NCI-H2107 (cell line): ENCODE measurements at places on chromosomes 12 and 14.

- no peak for DNase-seq
Measured at GRCh38 chr14:103312006-103312635, 21.9 kb upstream of the EIF5 start.

- DNase-seq, result no peak
Measured at GRCh38 chr12:108193917-108194316, 64.8 kb downstream of the WSCD2 start.

GRCh38 chr12:94178882-94179281 lies 30.5 kb downstream of the PLXNC1 start:
- no peak for DNase-seq

DNA sequence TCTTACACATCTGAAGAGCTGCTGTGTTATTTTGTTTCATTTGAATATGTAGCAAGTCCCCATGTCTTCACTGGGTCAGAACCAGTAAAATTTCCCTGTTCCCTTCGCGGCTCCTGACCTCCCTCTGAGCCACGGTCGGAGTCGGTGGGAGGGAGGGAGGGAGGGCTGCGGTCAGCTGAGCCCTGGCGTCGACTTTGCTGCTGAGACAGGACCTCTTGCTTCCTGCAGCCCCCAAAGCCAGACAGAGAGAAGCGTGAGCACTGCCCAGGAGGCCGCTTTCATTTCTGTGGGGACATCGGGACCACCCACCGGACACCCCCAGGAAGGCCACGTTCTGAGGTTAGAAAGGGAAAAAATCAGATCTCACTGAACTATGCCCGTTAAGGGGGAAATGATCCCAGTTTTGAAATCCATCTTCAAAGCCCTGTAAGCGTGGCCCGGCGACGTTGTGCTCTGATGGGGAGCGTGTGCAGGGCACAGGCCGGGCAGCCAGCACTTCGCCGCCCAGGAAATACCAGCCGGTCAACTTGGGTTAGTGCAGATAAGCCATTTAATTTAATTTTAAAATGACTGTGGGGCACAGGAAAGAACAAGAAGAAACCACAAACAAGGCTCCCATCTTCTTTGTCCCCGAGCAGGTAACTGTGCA lies 42.1 kb downstream of the NOC4L start:
- no peak for DNase-seq

GRCh38 chr12:98211909-98212695 lies 303.3 kb upstream of the TMPO start:
- no peak for DNase-seq

DNA sequence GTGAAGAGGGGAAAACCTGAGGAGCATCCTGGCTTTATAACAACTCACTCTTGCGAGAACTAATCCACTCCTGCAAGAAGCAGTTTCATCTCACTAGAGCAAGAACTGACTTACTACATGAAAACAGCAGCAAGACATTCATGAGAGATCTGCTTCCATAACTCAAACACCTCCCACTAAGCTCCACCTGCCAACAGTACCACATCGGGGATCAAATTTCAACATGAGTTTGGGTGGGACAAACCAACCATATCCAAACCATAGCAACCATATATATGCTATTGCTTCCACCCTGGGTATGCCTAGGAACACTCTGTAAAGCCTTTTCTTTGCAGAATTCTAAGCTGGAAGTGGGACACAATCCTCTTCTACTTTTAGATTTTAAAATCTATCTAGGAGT lies 13.9 kb upstream of the AVPR1A start:
- no peak for DNase-seq

DNA sequence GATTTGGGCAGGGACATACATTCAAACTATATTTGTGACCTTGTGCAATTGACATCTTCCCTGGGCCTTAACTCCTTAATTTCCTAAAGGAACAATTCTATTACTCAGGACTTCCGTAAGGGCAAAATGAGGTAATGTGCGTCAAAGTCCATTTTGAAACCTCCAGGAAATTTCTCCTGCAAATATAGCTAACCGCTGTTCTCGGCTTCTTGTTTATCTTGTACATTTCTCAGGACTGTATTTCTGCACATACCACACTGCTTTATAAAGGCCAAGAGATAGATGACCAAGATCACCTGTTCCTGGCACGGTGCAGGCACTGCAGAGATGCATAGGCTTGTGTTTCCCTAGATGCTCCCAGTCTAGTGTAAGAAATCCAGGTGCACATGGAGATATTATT lies 1009.4 kb downstream of the BCL11B start:
- DNase-seq, result no peak

DNA sequence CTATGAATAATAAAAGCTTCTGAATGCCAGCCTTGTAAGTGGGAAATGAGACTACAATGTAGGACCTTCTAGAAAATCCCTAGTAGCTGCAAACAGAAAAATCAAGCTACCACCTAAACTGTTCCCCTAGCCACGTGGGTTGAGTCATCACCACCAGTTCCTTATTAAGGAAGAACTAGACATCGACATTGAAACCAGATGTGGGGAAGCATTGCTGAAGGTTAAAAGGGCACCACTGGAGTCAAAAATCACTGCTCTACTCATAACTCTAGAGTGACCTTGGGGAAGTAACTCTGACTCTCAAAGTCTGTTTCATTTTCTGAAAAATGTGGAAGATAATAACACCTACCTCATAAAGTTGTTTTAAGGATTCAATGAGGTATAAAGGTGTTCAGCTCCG lies 9.4 kb upstream of the CNIH1 start:
- DNase-seq, result no peak

DNA sequence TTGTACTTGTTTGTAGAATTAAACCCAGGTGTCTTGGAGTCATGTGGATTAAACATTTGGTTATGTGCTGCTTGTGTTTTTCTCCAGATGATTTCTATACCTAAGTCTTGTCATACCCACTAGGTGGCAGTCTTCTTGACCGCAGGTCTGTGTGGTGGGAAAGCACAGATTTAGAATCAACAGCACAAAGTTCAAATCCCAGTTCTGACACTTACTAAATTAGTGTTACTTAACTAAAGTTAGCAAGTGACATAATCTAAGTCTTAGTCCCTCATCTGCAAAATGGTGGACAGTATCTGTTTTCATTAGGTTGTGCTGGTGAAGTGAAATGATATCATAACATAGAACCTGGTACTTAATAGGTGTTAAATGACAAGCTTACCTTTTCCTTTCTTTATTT lies 151.0 kb upstream of the ARHGAP5 start:
- no peak for DNase-seq

- DNase-seq, result no peak
Measured at GRCh38 chr14:100118396-100119011, 40.9 kb downstream of the DEGS2 start.

- no peak for DNase-seq
Measured at GRCh38 chr12:28192125-28192524, 1.9 kb downstream of the CCDC91 start.

GRCh38 chr12:27521981-27522380 lies 2.0 kb upstream of the PPFIBP1 start:
- DNase-seq, result no peak

DNA sequence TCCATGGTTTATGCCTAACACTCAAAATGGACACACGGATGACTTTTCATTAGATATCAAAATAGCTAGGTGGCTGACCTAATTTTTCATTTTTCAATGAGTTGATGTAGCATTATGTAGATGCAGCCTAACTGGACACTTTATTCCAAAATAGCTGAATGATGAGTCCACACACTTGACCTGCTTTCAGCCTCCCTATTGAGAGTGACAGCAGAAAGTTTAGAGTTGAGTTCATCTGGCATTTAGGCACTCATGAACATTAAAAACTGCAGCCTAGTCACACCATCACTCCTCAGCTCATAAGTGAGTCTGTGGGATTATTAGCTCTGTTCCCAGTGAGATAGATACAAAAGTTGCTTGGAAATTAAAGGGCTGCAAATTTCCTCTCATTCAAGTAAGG lies 307.3 kb upstream of the PRKD1 start:
- DNase-seq, result no peak

GRCh38 chr14:86039176-86039575 lies 509.2 kb downstream of the FLRT2 start:
- no peak for DNase-seq

DNA sequence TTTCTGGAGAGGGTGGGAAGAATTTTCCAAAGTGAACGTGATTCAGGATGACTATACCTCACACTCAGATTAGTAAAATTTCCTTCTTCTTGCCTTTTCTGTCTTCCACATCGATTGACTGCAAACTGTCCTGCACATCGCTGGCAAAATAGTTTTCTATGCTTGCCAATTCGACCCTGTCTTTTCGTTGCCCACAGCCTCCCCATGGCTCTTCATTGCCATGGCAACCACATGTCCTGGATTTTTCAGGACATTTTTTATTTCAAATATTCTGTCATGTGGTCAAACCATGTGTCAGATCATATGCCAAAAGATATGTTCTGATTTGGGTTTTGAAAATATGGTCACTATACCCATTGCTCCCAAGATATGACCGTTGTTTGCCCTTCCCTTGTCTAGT lies 46.9 kb upstream of the OTX2 start:
- DNase-seq, result no peak

DNA sequence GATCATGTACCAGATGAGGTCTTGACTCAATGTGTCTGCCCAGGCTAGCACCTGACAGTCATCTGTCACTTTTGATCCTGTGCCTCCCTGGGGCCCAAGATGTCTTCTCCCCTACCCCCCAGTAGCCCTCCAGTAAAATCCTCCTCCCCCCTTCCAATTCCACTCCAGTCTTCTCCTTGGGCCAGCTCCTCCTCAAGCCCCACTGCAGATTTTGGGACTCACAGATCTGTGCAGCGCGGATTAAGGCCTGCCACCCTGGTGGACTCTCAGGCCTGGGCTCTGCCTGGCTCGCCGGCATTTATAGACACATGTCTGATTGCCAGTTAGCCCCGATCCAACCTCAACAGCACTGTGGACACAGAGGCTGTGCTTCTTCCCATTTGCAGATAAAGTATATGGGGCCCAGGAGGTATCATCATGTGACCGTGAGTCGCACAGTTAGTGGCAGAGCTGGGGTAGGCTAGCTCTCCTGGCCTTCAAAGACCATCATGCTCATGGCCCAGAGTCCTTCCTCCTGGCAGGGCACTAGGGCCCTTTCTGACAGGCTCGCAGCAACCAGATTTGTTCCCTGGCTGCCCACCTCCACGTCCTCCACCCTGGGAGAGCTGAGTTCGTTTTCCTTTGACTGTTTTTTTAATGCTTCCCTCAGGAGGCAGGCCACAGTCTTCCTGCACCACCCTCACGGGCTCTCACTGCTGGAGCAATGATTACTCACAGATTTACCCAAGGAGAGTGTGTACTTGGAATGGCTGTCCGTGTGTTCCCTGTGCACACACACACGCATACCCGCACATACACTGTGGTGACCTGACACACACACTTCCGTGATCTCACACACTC lies 98.3 kb upstream of the DIO3 start:
- no peak for DNase-seq

DNA sequence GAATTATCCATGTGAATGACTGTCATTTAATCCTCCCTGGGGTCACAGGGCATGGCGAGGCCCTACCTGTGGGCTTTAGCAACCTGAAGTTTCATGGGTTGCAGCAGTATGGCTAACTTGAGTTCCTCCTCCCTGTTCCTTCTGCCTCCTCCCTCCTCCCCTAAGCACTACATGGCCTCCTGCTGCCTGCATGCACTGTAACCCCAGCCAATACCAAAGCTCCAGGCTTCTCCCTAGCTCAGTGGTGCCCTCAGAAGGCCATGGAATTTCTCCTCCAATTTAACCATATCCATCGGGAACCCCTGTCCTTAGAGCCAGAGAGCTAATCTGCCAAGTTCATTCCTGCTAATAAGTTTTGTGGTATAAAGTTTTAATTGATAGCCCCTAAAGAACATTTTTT lies 95.1 kb downstream of the NT5DC3 start:
- DNase-seq, result no peak

DNA sequence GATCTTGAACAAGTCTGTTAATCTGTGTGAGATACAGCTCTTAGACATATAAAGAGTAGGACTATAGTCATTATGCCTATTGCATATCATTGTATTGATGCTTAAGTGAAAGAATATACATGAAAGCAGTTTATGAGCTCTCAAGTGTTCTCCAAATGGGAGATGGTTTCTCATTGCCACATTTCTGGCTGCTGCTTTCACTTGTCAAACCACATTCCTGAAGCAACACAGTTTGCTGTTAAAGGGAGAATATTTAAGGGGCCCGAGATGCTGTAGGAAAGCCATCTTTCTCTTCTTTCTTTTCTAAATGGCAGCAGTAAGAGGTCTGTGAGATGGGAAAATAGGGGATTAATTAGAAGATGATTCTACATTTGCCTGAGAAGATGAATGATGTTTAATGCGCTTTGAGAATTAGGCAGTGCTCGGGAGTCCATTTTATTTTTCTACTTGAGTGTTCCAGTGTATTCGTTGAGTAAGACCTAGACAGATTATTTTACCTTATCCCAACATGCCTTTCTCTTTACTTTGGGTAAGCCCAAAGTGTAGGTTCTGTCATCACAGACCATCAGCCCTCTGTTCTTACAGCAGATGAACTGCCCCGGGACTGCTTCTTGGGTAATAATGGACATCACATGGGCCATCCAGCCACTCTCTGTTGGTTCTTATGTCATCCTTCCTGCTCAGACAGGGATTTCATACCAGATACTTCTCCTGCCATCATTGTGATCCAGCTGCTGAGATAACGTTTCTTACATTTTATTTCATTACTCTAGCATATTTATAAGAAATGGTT lies 35.6 kb downstream of the ANO4 start:
- no peak for DNase-seq

DNA sequence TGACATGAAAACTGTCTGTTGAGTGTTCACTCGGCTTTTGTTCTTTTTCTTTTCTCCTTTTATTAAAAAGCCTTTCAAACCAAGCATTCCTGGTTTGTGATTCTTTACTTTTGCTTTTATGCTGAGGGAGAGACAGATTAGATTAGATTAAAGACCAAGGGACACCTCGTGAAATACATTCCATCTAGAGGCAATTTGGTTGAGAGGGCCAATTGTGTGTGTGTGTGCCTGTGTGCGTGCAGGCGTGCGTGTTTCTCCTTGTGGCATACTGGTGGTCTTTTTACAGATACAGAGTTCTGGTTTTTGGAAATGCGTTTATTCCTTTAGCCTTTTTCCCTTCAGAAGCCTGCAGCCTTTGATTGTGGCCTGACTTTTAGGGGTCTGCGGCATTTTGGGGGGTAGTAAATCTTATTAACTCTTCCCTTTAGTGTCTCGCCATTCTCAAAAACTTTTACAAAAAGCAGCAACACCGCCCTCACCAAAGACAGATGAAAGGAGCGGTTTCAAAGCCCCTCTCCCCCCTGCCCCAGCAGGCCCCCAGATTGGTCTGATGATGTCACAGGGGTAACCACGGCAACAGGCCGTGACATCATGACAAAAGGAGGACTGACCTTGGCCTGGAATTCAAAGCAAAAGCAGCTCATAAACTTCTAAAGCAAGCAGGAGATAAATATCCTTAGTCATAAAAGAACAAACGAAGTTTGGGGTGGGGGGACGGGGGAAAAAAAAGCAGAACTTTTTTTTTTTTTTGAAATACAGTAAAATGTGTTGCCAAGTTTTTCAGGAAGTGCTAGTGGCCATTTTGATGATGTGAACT lies 84.1 kb upstream of the TBX3 start:
- no peak for DNase-seq

- DNase-seq, result no peak
Measured at GRCh38 chr12:131351319-131352028, 359.4 kb upstream of the SFSWAP start.

DNA sequence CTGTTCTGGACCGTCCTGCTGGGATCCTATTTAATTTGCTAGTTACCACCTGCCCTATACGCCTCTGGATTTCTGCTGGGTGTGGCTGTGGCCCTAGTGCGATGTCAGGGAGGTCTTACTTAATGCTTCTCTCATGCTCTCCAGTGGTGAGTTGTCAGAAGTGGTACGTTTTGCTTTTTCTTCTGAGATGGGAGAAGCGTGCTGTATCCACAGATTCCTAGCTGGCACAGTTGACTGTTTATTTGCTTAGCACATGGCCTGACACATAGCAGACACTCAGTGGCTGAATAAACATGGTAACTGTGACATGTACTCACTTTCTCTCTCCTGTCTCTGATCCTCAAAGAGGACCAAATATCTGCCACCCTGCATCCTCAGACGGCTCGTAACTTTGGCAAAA lies 107.3 kb downstream of the CACNA1C start:
- no peak for DNase-seq
